Activated CD4-positive, alpha-beta memory T cell treated with anti-CD3 and anti-CD28 coated beads for 36 hours (primary cell): ENCODE measurements at places on chromosomes 1 and 21. TPM values are rescaled to one million over a fixed set of nuclear protein-coding genes. Genes with fewer than 3 reads are reported as not detected.

DNA sequence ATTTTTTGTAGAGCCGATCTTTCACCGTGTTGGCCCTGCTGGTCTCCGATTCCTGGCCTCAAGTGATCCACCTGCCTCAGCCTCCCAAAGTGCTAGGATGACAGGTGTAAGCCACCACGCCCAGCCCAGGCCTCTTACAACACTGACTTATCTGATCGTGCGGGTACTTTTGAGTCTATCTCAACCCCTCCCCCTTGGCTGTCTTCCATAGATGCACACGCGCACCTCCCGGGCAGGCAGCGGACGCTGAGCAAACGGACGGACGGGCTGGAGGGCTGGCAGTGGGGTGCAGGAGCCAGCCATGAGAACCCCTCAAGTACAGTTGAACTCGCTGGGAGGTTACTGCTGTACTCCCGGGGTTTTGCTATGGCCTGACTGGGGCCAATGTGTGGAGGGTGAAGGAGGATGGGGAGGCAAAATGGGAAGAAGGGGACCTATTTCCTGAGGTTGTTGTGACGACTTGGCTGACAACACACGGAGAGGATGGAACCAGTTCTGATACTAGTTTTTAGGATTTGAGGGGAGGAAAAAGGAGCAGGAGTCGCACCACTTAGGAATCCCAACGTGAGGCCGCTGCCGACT is 959 bp downstream of the CD58 start:
- H3K4me1 ChIP-seq, result peaks cover 74% of the 10 kb centered on the region
- peak; percentile 73 for DNase-seq
- peak overlapping the region; percentile 93 for H3K27ac ChIP-seq
- no peaks in the 10 kb centered on the region for H3K27me3 ChIP-seq

DNA sequence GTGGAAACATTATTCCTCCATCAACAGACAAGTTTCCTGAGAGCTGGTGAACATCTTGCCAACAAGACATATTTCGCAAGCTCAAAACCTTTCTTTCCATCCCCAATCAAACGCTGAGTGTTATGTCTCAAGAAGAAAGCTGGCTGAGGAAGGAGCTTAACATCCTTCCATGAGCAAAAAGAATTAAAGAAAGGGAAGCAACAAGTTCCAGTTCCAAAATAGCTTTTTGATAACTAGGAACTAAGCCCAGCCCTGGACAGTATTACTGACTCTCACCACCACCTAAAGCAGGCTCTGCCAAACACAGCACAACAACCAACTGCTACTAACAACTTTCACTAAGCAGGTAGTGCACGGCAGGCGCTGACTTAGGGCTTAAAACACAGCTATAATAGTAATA is 50.2 kb downstream of the CAPZB start:
- H3K4me1 ChIP-seq, result peaks cover 85% of the 10 kb centered on the region
- no peaks in the 10 kb centered on the region for H3K27me3 ChIP-seq
- peak overlapping the region; percentile 75 for H3K27ac ChIP-seq

DNA sequence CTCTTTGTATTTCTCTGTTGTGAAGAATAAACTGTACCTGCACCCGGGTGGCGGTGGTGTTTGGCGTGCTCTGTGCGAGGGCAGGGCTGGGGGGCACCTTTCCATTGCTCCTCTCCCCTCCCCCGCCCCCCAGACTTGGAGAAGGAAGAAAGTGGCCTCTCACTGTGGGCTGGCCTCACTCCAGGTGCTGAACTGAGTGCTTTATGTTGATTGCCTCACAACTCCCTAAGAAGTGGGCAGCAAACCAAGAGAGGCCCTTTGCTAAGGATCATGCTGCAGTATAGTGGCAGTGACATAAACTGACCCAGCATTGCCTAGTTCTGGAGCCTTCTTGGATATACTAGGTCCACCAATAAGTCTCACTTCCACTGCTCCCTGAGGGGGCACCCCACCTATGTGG is 20.2 kb downstream of the A3GALT2 start:
- H3K27ac ChIP-seq, result no peak overlapping the region
- peaks cover 19% of the 10 kb centered on the region for H3K4me1 ChIP-seq
- DNase-seq, result no peak
- peaks cover 5% of the 10 kb centered on the region for H3K36me3 ChIP-seq
- no peak overlapping the region for H3K4me3 ChIP-seq
- H3K27me3 ChIP-seq, result peaks cover 1% of the 10 kb centered on the region

- no peak for DNase-seq
- H3K4me3 ChIP-seq, result no peak overlapping the region
- H3K4me1 ChIP-seq, result peaks cover 8% of the 10 kb centered on the region
- H3K36me3 ChIP-seq, result peaks cover 16% of the 10 kb centered on the region
- H3K27me3 ChIP-seq, result no peaks in the 10 kb centered on the region
Measured at GRCh38 chr1:91781371-91781825, 104.6 kb downstream of the TGFBR3 start.

DNA sequence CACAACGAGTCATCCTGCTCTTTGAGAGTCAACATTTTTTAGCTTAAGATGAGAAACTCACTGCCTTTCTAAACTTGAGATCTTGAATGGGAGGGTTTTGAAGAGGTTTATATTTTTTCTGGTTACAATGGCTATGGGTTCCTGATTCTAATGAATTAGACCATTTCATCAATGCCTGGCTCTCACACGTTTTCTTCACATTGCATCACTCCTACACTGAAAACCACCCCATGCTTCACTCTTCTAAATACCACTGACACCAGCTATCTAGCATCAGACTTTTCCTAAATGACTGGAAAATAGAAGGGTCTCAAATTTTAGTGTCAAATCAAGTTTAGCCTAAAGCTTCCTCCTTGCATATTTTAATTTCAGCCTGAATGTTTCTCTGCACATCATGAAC is 606.1 kb upstream of the USP24 start:
- DNase-seq, result no peak
- H3K27ac ChIP-seq, result no peak overlapping the region
- no peak overlapping the region for H3K4me3 ChIP-seq
- H3K36me3 ChIP-seq, result no peaks in the 10 kb centered on the region
- no peaks in the 10 kb centered on the region for H3K27me3 ChIP-seq

DNA sequence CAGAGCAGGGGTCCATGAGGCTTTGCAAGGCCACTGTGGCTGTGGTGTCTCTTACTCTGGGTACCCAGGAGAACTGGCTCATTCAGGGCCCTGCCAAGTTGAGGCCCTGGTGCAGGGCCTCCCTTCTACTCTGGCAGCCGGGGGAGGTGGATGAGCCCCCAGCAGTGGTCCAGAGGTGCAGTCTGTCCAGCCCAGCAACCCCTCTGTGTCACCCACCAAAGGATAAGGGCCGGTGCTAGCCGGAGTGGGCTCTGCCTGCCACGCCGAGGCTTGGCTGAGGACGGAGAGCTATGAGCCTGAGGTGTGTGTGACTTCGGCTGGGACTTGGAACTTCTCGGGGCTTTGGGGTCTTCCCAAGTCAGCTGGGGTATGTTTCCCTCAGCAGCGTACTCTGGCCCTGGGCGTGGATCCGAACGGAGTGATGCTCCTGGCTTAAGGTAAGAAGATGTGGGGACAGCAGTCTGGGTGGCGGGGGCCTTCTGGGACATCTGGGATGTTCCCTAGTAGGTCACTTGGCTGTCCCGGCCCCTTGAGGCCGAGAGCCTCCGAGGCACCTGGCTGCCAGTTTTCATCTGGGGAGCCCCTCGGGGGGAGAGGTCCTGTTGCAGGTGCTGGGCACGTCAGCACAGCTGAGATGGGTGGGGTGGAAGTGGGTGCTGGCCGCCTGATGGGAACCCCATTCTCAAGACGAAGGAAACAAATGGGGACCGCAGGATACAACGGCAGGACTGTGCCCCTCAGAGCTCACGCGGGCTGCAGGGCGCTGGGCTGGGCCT is 25.9 kb downstream of the RUNX3 start:
- H3K4me3 ChIP-seq, result no peak overlapping the region
- no peaks in the 10 kb centered on the region for H3K27me3 ChIP-seq
- H3K4me1 ChIP-seq, result peaks cover 29% of the 10 kb centered on the region
- H3K36me3 ChIP-seq, result peaks cover 66% of the 10 kb centered on the region
- peak overlapping the region; percentile 33 for H3K27ac ChIP-seq

DNA sequence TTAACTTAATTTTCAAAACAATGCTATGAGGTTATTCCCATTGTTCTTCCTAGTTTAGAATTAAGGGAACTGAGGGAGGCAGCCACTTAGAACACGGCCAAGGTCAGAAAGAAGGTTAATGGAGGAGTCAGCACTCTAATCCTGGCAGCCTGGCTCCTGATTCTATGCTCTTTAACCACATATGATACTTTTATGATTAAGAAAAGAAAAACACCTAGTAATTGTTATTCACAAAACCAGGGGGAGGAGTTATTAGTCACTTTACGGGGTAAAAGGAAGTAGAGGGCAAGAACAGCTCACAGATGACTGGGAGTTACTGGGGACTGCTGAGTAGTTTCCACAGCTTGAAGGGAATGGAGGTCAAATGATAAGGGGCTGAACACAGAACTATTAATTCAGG is 38.6 kb downstream of the GADD45A start:
- H3K27ac ChIP-seq, result no peak overlapping the region
- no peaks in the 10 kb centered on the region for H3K36me3 ChIP-seq
- H3K4me3 ChIP-seq, result no peak overlapping the region
- H3K4me1 ChIP-seq, result peaks cover 9% of the 10 kb centered on the region

- H3K36me3 ChIP-seq, result no peaks in the 10 kb centered on the region
- peak within 1 kb of the TSS; percentile 71 for H3K4me3 ChIP-seq
- peak; percentile 90 for DNase-seq
- peaks cover 26% of the 10 kb centered on the region for H3K27me3 ChIP-seq
- H3K4me1 ChIP-seq, result peaks cover 47% of the 10 kb centered on the region
Measured at GRCh38 chr1:206507284-206508129, at the start of gene RASSF5. TSS of gene RASSF5 (plus strand) at chr1:206507531. CDS start at chr1:206507603, 72 bp downstream.

- no peak overlapping the region for H3K4me3 ChIP-seq
- no peaks in the 10 kb centered on the region for H3K36me3 ChIP-seq
- H3K27ac ChIP-seq, result no peak overlapping the region
- no peaks in the 10 kb centered on the region for H3K4me1 ChIP-seq
Measured at GRCh38 chr1:191371626-191372025, 786.6 kb upstream of the RGS18 start.

- H3K27me3 ChIP-seq, result no peaks in the 10 kb centered on the region
- peaks cover 2% of the 10 kb centered on the region for H3K36me3 ChIP-seq
- DNase-seq, result no peak
- H3K27ac ChIP-seq, result no peak overlapping the region
- H3K4me1 ChIP-seq, result no peaks in the 10 kb centered on the region
Measured at GRCh38 chr1:44903011-44903680, 60.1 kb upstream of the PTCH2 start.

PAX7 gene
- total RNA-seq, result not detected

ZP4 gene
- total RNA-seq, result not detected

COL11A1 gene
- total RNA-seq, result not detected

KLF17 gene
- total RNA-seq, result not detected

FAM43B gene
- not detected for total RNA-seq

PROK1 gene
- not detected for total RNA-seq

ATP1A4 gene
- total RNA-seq, result not detected
